ENCODE measurements at places on chromosomes 4 and X. TPM values are rescaled to one million over a fixed set of nuclear protein-coding genes. Genes with fewer than 3 reads are reported as not detected.

DNA sequence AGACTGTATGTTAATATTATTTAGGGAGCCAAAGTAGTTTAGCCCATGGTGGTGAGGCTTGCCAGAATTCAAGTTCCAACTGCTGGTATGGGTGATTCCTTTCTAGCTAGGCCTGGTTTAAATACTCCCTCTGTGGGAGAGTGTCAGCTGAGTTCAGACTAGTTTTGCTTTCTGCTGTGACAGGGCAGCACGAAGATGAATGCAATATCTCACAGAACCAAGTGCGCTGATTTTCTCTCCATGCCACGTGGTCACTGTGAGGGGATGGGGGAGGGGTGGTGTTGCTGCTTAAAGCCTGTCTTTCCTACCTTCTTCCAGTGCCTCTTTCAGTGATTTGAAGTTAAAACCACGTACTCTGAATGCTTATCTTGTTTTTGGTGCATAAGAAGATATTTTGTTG is 445.7 kb upstream of the CXorf51B start:
- no peak for DNase-seq

- no peak for DNase-seq
Observed at GRCh38 chrX:133527415-133527814, 112.1 kb upstream of the GPC4 start.

DNA sequence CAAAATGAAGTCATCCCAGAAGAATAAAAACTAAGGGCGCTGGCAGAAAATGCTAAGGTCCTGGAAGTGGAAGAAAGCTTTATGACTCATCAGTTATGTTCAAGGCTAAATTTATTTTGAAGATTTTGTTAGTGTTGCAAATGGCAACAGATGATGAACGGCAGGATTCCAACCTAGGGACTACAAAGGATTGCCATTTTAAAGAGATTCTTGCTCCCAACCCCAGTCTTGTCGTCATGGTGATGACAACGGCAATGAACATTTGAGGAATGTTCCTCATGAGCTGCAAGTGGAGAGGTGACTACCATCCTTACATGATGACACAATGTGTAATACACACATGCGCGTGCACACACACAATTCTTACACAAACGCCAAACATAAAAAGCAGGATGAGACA is 54.4 kb upstream of the FTHL17 start:
- DNase-seq: peak; percentile 14

Gene DTHD1
- not detected for total RNA-seq

Gene GRPEL1
- total RNA-seq: 20.8 TPM

Gene ATP7A
- total RNA-seq: 13.6 TPM

- DNase-seq: no peak
Observed at GRCh38 chr4:34198966-34199365, 2045.3 kb downstream of the ARAP2 start.

DNA sequence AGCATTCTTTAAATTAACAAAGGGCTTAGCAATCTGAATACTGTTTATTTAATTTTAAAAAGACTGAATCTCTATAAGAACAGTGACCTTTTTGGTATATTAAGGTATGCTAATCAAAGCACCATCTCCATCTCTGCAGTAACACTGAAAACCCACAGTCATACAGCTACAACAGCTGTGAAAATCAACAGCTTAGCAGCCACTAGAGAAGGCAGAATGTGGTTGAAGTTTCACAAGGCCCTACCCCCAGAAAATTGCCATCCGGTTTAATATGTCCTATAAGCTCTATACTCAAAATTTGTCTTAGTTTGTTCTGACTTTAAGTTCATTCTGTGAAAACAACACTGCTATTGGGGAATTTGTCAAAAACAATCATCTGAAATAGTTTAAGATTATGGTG is 128.7 kb downstream of the OPHN1 start:
- DNase-seq: no peak

DNA sequence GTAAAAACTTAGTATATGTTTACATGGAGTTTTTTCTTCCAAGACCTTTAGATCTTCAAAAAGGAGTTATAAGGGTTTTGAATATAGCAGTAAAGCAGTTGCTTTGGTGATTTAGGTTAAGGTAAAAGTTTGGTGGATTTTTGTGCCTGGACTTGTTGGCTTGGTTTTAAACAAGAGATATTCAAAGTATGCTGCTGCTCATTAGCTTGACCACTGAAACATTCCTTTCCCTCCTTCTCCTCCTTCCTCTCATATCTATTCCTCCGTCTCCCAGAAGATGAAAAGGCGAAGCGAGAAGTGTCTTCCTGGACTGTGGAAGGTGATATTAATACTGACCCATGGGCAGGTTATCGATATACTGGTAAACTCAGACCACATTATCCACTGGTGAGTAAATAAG is 38.4 kb downstream of the METAP1 start:
- DNase-seq: no peak

DNA sequence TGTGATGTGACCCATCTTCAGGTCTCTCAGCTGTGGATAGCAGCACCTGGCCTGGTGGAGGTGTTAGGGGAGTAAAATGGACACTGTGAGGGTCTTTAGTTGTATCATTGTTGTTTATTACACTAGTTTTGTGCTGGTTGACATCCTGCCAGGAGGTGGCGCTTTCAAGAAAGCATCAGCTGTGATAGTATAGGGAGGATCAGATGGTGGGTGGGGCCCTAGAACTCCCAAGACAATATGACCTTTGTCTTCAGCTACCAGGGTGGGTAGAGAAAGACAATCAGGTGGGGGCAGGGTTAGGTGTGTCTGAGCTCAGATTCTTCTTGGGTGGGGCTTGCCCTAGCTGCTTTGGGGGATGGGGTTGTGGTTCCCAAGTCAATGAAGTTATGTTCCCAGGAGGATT is 162.8 kb downstream of the PPP1R2C start:
- no peak for DNase-seq

DNA sequence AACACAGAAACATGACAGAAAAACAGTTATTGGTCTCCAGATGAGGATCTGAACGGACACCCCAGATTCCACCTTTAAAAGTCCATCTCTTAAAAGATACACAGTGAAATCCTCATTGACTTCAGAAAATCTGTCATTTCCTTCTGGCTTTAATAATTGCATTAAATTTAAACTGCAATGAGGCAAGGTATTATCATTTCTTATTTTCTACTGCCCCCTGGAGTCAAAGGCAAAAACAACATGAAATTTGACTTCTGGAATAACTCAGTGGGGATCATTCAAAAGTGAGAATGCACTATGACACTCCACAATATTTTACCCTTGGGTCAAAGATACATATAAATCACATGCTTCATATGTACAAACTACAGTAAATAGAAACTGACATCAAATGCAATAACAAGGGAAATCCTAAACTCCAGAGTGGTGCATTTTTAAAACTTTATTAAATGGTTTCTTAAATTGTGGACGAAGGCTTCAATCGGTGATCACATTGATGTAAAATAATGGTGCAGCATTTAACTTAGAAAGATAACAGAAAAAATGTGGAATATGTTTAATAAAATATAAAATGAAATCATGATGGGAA is 56.4 kb upstream of the SPANXN1 start:
- no peak for DNase-seq

DNA sequence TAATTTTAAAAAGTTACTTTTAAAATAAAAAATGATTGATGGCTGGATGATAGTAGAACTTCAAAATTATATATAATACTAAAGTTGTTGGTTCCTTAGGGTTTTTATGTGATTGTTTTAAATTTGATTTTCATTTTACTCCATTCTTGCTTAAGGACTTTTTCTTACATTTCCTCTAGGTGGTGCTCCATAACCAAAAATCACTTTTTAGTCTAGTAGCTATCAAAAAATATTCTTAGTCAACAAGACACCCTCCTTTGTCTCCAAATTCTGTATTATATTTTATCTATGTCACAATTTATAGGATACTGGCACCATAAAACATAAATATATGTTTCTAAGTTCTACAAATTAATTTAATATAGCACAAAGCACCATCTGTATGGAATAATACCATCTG is 67.2 kb upstream of the BRWD3 start:
- peak; percentile 56 for DNase-seq

DNA sequence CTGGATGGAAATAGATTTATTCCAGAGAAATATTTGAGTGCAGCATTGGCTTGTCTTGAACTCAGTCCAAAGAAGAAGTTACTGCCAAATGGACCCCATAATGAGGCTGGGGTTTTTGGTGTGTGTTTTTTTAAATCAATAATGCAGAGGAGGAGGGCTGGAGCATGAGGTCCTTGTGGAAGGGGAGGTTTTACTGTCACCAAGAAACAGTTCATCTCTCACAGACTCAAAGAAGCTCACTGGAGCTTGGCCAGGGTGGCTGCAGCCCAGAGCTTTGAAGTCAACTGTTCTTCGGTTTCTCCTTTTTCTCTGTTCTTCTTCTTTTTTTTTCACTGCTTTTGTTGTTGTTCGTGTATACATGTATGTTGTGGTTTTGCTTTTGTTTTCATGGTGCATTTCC is 377.7 kb downstream of the FBXW7 start:
- no peak for DNase-seq

DNA sequence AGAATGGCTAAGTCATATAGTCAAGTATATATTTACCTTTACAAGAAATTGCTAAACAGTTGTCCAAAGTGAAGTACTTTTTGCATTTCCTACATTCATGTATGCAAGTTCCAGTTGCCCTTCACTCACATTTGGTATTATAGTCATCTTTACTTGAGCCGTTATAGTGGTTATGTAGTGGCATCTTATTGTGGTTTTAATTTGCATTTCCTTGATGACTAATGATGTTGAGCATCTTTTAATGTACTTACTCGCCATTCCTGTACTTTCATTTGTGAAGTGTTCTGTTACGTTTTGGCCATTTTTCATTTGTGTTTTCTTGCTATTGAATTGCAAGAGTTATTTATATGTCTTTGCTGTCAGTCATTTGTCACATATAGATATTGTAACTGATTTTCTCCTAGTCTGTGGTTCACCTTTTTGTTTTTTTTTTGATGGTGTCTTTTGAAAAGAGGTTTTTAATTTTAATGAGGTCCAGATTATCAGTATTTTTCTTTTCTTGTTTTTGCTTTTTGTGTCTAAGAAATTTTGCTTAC is 27.6 kb downstream of the ARFIP1 start:
- DNase-seq: peak; percentile 84

- peak; percentile 53 for DNase-seq
Observed at GRCh38 chr4:173509036-173510001, 20.7 kb downstream of the HAND2 start.

- no peak for DNase-seq
Observed at GRCh38 chr4:125762537-125762936, 447.8 kb downstream of the FAT4 start.

DNA sequence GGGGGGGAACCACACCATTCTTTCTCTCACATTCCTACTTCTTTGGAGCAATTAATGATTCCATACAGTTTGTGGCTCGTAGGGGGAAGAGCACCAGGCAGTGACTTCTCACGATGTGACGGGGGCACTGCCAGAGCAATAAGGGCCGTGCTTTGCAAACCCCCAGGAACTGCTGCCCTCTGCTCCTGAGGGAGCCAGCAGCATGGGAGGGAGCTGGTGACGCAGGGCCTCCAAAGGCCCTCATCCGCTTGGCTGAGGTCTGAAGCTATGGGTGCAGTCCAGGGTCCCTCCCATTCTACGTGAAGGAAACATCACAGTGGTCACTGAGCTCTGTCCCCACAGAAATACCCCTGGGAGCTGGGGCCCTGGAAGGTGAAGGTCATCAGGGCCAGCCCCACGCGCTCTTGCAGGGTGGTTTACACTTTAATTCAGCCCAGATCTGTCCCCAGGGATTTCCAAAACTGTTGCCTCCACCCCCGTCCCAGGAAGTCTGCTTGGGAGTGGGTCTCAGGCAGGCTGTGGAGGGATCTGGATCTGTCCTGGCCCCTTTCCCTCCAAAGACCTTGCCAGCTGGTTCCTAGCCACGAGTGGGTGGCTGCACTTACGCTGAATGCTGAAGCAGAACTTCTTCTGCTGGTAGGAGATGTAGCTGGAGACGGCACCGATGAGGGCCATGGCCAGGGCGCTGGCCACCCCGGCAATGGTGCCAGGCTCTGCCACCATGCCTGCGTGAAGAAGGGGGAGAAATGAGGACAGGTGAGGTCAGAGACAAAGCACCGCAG is 82.6 kb downstream of the MTMR1 start:
- no peak for DNase-seq

GRCh38 chr4:56324011-56324610 is 63.2 kb downstream of the AASDH start:
- DNase-seq: no peak

GRCh38 chr4:173253561-173253960 is 80.6 kb downstream of the HMGB2 start:
- DNase-seq: no peak

DNA sequence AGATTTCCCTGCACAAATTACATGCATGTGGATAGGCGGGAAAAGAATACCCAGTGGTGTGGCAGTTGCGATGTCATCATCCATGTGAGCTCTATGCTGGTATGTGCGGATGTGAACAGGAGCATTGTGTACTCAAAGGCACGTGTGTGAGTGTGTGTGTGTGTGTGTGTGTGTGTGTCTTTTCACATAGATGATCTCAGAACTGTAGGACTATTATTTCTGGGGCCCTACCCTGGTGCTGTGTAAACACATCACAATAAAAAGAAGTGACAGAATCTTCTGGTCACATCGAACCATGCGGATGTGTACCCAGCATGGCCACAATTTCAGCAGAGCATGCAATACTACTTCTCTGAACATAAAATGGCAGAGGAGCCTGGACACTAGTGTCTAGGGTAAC is 624.8 kb downstream of the MID1IP1 start:
- no peak for DNase-seq

GRCh38 chrX:133776072-133776471 is 209.3 kb downstream of the GPC3 start:
- peak; percentile 9 for DNase-seq

- no peak for DNase-seq
Observed at GRCh38 chr4:27123123-27123768, 262.6 kb downstream of the STIM2 start.

- no peak for DNase-seq
Observed at GRCh38 chr4:127335073-127335620, 297.6 kb upstream of the INTU start.

DNA sequence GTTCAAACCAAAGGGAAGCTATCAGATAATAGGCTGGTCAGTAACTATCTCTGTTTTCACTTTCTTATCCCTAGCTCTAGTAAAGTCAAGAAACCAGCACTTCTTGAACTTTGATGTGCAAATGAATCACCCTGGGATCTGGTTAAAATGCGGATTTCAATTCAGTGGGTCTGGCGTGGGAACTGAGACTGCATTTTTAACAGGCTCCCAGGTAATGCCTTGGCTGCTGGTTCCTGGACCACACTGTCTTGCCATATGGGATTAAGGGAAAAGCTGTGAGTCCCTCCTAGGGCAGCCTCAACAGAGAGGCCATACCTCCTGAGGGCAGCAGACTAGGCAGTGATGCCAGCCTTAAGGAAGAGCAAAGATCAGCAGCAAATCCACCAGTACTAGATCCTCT is 1.7 kb downstream of the RNF175 start:
- DNase-seq: no peak

DNA sequence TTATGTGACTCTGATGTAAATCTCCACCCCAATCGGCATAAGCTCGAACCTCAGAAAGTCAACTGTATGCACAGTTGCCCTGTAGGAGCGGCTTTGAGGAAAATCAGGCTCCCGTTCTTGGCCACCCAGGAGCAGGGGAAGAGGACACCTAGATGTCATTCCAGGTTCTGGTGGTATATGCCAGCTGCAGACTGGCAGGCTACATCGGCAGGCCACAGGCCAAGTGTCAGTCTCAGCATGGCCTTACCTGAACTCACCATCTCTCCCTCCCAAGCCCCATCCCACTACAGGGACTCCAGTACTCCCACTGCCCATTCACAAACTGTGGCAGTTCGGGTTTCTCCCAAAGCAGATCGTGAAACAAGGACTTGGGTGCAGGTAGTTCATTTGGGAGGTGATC is 428.1 kb downstream of the BCOR start:
- DNase-seq: no peak

Gene FOXP3
- under 0.01 TPM for total RNA-seq
